ENCODE measurements at places on chromosomes 4 and X.

- DNase-seq = no peak
Observed at GRCh38 chr4:31334086-31334910, 614.1 kb downstream of the PCDH7 start.

DNA sequence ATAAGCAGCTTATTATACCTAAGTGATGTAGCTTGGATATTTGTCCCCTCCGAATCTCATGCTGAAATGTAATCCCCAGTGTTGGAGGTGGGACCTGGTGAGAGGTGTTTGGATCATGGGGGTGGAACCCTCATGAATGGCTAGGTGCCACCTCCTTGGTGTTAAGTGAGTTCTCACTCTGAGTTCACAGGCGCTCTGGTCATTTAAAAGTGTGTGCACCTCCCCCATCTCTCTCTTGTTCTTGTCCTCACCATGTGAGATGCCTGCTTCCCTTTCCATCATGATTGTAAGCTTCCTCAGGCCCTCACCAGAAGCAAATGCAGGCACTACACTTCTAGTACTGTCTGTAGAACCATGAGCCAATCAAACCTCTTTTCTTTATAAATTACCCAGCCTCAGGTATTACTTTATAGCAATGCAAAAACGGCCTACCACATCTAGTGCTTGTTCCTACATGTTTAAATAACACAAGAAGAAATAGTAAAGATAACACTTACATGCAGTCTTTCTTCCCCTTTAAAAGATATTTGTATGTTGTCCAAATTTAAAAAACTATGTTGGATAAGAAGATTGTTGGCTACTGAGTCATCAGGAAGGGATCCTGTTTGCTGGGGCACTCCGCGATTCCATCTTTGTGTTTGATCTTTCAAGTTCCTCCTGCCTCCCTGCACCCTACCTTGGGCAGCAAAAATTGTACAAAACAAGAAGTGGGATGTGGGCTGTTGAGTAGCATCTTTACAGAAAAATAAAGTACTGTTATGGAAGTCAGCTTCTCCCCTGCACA, 29.7 kb downstream of the PPP1R2C start:
- DNase-seq = no peak

- DNase-seq = no peak
Observed at GRCh38 chrX:156001667-156002021, 4.1 kb downstream of the IL9R start.

DNA sequence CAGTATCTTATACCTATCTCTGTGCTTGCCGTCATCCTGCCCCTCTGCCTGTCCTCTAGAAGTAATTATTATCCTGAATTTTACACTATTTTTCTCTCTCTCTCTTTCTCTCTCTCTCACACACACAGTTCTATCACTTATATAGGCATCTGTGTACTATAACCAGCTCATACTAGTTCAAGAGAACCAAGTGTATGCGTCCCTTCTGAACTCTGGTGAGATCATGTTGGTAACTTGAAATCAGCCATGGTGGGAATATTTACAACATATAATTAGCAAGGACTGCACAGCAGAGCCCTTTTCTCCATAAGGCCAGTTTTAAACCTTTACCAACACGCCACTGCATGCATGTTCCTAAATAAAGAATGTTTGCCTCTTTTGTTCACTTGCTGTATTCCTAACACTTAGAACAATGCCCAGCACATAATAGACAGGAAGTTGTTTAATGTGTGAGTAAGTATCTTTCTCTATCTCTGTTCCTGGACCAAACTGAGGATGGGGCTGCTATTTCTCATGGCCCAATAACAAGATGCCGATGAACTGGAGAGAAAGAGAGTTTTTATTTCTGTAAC, 51.1 kb upstream of the IL21 start:
- no peak for DNase-seq

GRCh38 chrX:153641627-153642026, 5.4 kb upstream of the DUSP9 start:
- DNase-seq = no peak

- no peak for DNase-seq
Observed at GRCh38 chr4:54840992-54841768, 183.4 kb downstream of the KIT start.
